Stimulated activated CD8-positive, alpha-beta memory T cell treated with anti-CD3 and anti-CD28 coated beads, Interleukin-7, amount 100 ng/mL, for 24 hours (primary cell): ENCODE measurements at places on chromosomes 5 and 9.

DNA sequence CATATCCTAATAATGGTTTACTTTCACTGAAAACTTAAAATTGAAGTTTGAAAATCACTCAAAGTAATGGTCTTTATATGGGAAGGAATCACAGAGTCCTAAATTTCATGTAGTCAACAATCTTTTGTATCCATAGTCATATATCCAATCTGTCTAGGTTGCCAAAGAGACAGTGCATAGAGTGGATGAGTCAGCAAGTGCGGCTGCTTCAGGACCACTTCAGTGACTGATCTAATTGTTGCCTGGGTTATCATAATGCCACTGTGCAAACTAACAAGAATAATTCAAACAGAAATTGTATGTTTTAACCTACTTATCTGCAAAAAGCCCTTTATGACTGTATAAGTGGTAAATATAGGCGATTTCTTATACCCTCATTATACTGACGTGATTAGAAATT, 211.3 kb upstream of the PRR16 start:
- no peak for DNase-seq

DNA sequence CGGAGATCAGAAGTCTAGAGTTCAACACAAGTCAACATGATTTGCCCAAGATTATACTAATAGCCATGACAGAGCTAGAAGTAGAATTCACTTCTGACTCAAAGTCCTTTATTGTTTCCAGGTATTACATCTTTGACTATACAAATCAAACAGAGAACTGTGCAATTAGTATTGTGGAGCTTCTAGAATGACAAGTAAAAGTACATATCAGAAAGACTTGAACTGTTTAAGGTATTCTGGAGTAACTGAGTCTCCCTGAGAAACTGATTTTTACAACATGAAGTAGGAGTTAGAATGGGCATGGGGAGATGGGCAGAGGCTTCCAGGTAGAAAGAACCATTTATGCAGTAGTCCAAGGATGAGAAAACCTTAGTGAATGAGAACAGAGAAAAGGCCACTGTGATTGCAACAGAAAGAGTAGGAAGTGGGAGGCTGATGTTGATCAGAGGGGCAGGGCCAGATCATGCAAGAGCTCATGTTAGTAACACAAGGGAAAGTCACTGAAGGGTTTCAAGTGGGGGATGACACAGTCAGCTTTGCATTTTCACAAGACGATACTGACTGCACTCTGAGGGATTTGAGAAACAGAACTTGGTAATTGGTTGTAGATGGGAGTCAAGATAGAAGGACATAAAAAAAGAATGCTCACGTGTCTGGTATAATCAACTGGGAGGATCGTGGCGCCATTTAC, 280.7 kb downstream of the RFX3 start:
- DNase-seq, result no peak

DNA sequence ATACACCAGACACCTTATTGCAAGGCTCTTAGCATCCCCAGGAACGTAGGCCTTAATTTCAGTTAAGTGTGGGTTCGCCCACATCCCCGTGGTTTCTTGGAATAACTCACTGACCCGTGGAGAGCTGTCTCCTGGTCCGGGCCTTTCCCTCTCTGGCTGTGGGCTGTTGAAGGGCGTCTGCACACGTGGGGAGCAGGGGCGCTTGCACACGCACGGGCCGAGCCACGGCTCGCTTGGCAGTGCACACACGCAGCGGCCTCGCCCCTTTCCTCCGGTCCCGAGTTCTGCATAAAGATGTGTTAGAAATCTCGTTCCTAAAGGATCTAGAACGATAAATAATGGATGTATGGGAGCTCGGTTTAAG, 141.9 kb downstream of the PBX3 start:
- no peak for DNase-seq

- DNase-seq, result no peak
Measured at GRCh38 chr5:75262271-75262670, 25.6 kb upstream of the ANKRD31 start.

GRCh38 chr9:96719521-96719920, 58.4 kb downstream of the ZNF510 start:
- DNase-seq, result no peak

GRCh38 chr5:129112295-129112694, 17.7 kb downstream of the ISOC1 start:
- no peak for DNase-seq

- DNase-seq, result no peak
Measured at GRCh38 chr5:131379723-131380122, 115.9 kb downstream of the CDC42SE2 start.

- DNase-seq, result no peak
Measured at GRCh38 chr9:13567833-13568232, 288.3 kb upstream of the MPDZ start.

DNA sequence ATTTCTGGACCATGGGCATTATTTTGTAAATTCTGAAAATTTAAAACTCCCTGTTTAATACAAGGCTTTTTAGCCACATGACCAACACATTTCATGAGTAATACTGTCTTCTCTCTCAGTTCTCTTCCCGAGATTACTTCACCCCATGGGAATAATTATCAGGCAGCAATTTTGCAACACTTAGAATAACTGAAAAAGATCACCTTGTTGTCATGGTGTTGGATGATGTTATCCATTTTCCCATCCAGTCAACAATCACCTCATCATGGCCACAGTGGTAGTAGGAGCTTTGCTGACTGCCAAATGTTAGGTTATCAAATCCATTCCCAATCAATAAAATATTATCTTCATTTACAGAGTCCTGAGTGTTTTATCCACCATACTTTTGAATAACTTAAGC, 354.9 kb upstream of the ISL1 start:
- DNase-seq, result no peak

DNA sequence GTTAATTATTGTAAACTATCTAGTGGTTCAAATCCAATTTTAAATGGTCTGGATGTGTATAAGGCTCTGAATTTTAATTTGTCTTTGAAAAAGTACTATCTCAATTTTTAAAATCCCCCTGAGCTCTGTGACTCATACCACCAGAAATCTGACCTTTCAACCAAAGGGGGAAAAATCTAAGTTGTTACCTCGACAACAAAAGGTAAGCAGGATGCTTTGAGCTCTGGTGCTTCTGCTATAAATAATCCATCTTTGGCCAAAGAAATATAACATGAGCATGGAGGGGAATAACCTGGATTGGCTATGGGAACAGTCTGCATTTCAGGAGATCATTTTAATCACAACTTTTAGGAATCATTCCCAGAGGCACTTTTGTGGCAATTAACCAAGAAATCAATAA, 76.3 kb upstream of the PCSK1 start:
- no peak for DNase-seq

DNA sequence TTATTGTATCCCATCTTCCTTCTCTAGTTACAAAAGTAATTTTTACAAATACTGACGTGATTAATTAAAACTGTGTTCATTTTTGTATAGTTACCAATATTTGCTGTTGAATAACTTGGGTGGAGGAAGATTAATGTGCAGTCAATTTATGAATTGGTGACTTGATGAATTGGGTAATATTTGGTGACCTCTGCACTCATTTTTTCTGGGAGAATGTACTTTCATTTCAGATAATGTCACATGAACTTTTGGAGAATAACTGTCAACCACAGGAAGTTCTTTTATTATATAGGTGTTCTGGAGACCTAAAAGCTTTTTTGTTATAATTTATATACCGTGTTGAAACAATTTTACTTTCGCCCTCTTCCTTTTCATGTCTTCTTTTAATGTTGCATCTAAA, 26.4 kb upstream of the FKTN start:
- no peak for DNase-seq

DNA sequence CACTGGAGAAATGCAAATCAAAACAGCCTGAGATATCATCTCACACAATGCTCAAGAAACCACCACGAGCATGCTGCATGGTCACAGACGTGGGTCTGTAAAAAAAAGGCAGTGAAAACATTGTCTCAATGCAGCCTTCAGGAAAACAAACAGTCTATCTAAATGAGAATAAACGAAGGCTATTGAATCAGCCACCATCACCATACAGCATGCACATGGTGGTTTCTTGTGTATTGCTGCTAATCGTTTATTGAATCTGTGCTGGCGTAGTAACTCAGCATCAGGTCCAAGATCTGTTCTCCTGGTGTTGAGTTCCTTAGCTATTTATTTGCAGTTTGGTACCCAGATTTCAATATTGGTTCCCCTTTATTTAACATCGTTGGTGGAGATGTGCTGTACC, 1115.0 kb downstream of the CDH18 start:
- DNase-seq, result no peak

GRCh38 chr5:132273631-132274030, 16.1 kb downstream of the PDLIM4 start:
- no peak for DNase-seq

DNA sequence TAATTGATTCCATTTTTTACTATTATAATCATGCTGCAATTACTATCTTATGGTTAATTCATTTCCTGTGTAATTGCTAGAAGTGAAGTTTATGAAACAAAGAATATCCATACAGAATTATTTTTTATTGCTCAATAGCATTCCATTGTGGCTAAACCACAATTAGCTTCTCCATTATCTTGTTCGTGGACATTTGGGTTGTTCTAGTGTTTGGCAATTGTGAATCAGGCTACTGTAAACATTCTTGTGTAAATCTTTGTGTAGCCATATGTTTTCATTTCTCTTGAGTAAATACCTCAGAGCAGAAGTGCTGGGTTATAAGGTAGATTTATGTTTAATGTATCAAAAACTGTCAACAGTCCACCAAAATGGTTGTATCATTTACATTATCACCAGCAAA, 341.1 kb downstream of the MAT2B start:
- DNase-seq, result no peak

DNA sequence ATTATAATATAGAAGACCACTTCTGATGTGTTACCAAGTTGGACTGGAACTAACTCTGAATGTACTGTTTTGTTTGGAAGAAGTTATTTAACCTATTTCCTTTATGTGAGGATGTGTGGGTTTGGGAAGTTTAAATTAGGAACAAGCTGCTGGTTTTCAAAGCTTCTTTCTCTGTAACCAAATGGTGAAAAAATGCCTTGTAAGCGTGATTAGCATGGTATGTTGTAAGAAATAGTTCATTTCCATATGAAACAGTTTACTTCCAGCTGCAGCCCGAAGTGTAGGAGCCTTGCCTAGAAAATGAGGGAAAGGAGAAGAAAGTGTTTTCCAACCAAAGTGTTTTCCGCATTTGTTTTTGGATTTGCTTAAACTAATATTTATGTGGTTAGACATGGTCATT, 36.0 kb downstream of the TTC1 start:
- no peak for DNase-seq

DNA sequence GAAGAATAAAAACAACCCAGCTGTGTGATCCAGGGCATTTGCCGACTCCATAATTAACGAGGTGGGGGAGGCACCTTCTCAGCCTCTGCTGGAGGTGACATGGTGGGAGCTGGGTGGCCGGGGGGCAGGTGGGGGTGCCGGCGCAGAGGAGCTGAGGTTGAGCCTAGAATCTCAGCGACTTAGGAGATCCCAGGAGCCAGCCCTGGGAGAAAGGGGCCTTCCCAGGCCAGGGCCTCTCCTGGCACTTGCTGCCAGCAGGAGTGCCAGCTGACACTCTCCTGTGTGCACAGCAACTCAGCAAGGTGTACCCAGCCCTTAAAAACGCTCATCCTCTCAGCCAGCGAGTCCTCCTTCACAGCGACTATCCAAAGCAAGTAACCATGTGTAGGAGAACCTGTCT, 62.8 kb upstream of the FCN1 start:
- DNase-seq, result no peak

- no peak for DNase-seq
Measured at GRCh38 chr5:73311291-73312110, 137.1 kb downstream of the FOXD1 start.

- DNase-seq, result no peak
Measured at GRCh38 chr9:135070198-135070951, 17.1 kb upstream of the OLFM1 start.

- DNase-seq, result no peak
Measured at GRCh38 chr5:53239301-53239990, 129.9 kb upstream of the MOCS2 start.

- no peak for DNase-seq
Measured at GRCh38 chr5:134053840-134054338, 49.1 kb upstream of the VDAC1 start.
